ENCODE measurements at places on chromosomes 16 and 17.

DNA sequence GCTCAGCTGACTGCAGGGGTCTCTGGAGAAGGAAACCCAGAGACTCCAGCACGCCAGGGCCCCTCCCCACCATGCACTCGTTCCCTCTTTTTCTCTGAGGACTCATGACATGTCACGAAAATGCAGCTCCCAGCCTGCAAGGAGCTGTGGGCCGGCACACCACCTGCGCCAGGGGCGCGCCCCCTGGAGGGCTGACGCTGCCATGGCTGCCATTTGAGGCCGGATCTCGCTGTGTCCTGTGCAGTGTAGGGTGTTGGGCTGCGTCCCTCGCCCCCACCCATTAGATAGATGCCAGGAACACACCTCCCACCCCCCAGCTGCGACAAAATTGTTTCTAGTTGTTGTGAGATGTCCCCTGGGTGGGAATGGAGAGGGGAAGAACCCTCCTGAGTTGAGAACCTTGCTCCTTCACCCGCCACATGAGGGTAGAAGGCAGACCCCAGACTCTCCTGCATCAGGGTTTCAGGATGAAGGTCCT lies 8.2 kb downstream of the SYNGR2 start:
- DNase-seq = peak; percentile 71

DNA sequence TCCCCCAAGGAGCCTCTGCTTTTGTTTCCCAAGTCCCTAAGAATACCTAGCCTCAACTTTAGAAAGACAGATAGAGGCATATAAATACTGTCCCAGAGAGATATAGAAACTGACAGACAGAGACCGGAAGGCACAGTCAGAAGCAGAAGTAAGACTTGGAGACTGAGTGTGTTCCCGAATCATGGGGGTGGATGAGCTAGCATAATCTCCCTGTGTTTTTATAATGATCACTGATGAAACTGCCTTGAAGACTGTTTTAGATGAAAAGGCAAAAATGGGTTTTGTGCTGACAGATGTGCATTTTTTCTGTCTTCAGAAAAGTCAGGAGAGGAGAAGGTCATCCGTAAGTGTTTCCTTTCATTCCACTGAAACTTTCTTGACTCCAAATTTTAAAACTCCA lies 8.3 kb upstream of the PSMD3 start:
- no peak for DNase-seq

DNA sequence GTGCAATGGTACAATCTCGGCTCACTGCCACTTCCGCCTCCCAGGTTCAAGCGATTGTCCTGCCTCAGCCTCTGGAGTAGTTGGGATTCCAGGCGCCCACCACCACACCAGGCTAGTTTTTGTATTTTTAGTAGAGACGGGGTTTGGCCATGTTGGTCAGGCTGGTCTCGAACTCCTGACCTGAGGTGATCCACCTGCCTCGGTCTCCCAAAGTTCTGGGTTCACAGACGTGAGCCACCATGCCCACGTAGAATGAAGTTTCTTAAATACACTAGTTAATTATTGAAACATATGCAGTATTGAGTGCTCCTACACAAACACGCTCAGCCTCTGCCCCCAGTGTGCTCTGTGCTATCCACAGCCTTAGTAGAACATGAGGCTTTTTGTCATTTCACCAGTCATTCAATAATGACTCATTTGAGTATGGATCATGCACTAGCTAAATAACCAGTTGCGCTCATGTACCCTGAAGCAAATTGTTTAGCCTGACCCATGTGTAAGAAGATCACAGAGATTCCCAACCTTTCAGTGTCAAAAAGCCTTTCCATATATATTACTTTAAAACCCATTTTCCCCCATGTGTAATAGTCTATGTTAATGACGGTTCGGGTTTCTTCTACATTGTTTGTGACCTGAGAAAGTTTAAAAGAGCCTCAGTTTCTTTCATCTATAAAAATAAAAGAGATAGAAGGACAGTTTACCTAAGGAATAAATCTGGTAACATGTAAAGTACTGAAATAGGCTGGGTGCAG lies 49.7 kb downstream of the TUBD1 start:
- no peak for DNase-seq

GRCh38 chr17:20284570-20285295 lies 182.6 kb downstream of the LGALS9B start:
- DNase-seq = no peak

- DNase-seq = no peak
Measured at GRCh38 chr17:76232342-76232741, 8.0 kb downstream of the RNF157 start.

DNA sequence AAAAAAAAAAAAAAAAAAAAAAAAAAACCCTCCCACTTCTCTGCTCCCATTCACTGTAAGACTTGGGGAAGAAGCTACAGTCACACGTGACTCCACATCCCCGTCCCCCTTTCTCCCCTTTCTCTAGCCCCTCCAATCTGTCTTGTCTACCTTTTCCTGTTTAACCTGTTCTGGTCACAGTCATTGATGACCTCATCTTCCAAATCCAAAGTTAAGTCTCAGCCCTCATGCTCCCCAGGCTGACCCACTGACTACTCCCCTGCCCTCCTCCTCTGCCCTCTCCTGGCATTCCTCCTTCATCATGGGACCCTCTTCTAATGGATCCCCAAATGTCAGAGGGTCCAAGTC lies 1.6 kb upstream of the CDH5 start:
- DNase-seq = no peak

DNA sequence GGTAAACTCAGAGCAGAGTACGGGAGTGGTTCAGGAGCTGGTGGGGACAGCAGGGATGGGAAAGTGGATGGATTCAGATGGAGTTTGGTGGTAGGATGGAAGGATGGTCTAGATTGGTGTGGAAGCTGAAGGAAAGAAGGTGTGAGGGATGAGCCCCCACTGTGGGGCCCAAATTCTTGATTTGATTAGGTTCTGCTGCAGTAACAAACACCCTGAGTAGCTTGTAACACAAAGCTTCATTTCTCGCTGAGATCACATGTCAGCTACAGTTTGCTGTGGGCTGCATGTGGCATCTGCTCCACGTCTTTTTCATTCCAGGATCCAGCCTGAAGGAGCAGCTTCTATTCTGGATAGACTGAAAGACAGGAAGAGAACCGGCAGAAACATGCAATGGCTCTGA lies 143.8 kb downstream of the IRX3 start:
- no peak for DNase-seq

GRCh38 chr16:66946541-66946940 lies 11.2 kb downstream of the CES2 start:
- DNase-seq = peak; percentile 3

- DNase-seq = no peak
Measured at GRCh38 chr17:72121164-72122009, 567 bp downstream of the SOX9 start.

DNA sequence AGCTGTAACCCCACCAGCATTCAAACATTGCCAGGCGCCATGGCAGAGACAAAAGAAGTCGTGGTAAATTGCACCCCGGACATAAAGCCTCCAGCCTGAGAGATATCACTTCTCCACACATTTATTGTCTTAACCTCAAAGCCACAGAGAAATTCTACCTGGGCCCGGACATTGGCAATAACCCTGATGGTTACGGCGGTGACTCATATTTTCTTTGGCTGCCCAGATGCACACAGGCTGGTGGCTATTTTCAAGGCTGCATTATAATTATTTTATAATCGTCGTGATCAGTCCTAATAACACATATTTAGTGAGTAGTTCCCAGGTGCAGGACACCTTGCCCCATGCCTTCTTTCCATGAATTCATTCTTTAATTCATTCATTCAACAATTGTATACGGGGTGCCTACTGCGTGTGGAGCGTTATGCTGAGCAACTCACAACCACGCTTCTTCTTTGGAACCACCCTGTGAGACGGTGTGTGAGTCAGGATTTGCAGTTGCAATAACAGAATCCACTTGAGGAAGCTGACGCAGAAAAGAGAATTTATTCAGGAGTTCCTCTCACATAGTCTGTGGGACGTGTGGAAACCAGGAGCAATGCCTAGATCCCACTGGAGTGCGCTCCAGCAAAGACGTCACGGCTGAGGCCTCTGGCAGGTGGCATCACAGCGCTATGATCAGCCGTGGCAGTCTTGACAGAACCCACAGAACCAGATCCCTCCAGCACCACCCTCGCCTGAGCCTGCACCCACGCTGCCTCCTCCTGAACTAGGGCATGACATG lies 245.7 kb downstream of the FOXL1 start:
- DNase-seq = no peak

DNA sequence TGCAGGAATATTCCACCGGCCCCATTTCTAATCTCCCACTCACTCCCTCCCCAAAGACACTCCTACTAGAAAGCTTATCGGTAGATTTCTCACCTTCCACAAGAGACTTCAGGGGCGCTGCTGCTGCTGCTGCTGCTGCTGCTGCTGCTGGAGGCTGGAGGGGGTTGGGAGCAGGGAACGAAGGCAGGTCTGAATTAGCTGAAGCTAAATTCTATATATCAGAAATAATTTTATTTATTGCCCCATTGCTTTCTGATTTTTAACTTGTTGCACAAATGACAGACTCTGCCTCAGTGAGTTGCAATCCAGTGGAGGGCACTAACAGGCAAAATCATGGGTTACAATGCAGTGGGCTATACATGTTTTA lies 25.8 kb upstream of the HLF start:
- no peak for DNase-seq

DNA sequence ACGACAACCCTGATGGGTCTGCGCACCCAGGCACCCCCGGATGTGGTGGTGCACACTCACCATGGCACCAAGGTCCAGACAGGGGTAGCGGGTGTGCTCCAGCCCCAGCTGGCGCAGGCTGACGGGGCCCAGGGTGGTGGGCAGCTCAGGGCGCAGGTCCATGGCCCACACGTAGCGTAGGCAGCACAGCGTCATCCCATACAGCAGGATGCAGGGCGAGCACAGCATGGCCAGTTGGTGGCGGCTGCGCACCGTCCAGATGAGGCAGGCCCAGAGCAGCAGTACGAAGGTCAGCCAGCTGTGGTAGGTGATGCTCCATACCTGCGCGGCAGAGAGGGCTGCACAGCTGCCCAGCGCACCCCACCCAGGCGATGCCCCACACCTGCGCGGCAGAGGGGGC lies 29.8 kb downstream of the CTU2 start:
- DNase-seq = no peak

GRCh38 chr17:3894911-3895343 lies 2.1 kb upstream of the CAMKK1 start:
- DNase-seq = no peak

GRCh38 chr16:66701516-66701915 lies 5.0 kb upstream of the CMTM4 start:
- no peak for DNase-seq

GRCh38 chr17:73535746-73536145 lies 108.5 kb downstream of the SDK2 start:
- DNase-seq = no peak

All from GM12892 (cell line).